ENCODE measurements at places on chromosomes 12 and 14.
A peak's percentile ranks its signal among the peaks of the same experiment; 100 is the strongest.

GRCh38 chr12:101599311-101599710, 4.5 kb downstream of the MYBPC1 start:
- DNase-seq = no peak

GRCh38 chr14:28242895-28243294, 523.7 kb upstream of the FOXG1 start:
- no peak for DNase-seq

- DNase-seq = no peak
These were observed 121.4 kb downstream of the RGS6 start for GRCh38 chr14:72053651-72054050.

DNA sequence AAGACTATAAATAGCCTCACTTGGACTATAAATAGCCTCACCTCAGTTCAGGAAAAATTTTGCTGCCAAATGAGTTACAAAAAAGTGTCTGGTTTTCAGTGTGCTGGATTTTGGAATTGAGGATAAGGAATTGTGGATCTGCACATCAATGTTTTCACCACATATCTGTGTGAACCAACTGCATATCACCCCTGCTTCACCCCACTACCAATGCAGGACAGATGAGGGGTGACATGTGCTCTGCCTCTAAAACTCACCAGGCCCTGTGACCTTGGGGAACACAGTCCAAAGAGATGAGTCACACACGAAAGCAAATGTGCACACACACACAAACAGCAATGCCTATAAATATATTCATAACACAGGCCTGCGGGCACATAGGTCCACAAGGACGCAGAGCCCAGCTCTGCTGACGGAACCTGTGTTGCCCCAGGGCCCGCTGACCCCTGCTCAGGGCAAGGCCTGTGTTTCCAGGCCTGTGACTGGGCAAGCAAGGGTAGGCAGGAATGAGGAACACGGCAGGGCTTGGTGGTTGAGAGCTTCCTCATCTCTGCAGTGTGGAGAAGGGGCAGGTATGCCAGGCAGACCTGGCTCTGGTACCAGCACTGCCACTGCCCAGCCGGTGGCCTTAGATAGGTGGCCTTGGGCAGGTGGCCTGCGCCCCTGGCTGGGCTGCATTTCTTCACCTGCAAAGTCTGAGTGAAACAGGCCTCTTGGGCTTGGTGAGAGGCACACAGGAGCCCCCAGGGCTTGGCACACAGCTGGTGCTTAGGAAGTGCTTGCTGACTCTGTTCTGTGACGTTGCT, 82.4 kb downstream of the ARL6IP4 start:
- peak; percentile 12 for DNase-seq

GRCh38 chr12:94148739-94149118, 352 bp downstream of the PLXNC1 start:
- no peak for DNase-seq

DNA sequence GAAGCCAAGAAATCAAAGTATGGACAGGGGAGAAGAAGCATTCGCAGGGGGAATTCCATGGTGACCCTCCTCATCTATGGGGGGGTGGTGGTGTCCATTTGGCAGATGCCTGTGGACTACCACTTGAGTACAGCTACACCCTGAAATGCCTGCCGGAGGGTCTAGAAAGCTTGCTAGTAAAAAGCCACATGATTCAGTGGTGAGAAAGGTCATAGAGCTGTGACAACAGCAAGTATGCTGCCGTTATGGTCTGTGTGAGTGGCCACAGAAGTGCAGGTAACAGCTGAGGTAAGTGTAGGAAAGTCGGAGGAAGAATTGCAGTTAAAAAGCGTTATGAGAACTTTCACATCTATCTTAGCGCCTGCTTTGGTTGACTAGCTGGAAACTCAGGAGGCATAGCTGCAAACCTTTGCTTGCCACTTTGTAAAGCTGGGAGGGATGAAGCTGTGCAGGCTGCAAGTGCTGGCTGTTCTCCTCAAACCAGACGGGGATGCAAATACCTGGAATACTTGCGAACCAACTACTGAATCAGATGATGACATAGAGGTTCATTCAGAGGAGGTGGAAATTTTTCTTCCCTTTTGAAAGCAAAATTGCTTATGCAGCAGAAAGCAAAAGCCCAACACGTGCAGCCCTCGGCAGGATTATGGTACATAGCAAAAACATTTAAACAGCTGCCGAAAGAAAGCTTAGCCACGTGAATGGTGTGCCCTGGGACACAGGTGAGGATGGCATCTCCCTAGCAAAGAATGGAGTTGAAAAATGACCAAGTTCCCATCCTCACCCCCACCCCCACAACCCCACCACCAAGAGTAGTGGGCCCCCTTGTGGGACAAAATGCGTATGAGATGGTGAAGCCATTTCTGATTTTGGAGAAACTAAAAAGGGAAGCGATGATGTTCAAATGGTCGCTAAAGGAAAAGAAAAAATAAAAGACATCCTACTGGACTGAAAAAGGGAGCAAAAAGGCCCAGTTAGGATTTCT, 287.0 kb downstream of the RERGL start:
- no peak for DNase-seq

GRCh38 chr12:111408686-111409402, 3.1 kb downstream of the SH2B3 start:
- no peak for DNase-seq

GRCh38 chr12:22797701-22798100, 172.7 kb downstream of the ETNK1 start:
- DNase-seq = no peak

DNA sequence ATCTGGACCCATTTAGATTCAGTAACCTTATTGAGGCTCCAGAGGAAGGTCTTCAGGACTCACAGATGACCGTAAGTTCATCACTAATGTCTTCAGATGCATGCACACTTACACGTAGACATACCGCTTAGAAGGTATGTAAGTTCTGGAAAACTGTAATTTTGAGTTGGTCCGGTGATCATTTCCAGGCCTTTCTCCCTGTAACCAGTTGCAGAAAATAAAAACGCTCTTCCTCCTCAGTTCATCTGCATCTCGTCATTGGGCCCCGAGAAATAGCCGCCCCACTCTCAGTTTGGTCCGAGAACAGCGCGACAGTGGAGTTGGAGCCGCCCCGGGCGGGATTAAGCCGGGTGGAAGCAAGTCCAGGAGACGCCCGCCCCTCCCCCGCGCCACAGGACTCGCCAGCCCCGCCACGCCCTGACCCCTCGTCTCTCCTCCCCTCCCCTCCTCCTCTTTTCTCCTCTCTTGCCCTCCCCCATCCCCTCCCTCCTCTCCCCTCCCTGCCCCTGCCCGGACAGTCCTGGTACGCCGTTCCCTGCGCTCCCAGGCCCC, 83.7 kb downstream of the TNFAIP2 start:
- no peak for DNase-seq

GRCh38 chr14:24699052-24699451, 65.1 kb upstream of the GZMB start:
- no peak for DNase-seq

DNA sequence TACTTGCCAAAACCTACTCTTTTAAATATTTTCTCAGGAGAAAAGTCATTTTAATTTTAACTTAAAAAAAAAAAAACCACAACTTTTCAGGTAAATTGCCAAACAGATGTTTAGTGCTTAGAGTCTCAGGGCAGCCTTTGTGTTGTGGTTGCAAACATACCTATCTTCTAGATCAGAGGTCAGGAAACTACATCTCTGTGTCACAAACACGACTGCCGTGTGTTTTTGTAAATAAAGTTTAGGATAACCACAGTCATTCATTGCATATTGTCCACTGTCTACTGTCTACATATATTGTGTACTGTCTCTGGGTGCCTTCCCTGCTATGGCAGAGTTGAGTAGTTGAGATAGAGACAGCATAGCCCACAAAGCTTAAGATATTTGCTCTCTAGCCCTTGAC, 48.9 kb downstream of the DYRK2 start:
- DNase-seq = no peak

DNA sequence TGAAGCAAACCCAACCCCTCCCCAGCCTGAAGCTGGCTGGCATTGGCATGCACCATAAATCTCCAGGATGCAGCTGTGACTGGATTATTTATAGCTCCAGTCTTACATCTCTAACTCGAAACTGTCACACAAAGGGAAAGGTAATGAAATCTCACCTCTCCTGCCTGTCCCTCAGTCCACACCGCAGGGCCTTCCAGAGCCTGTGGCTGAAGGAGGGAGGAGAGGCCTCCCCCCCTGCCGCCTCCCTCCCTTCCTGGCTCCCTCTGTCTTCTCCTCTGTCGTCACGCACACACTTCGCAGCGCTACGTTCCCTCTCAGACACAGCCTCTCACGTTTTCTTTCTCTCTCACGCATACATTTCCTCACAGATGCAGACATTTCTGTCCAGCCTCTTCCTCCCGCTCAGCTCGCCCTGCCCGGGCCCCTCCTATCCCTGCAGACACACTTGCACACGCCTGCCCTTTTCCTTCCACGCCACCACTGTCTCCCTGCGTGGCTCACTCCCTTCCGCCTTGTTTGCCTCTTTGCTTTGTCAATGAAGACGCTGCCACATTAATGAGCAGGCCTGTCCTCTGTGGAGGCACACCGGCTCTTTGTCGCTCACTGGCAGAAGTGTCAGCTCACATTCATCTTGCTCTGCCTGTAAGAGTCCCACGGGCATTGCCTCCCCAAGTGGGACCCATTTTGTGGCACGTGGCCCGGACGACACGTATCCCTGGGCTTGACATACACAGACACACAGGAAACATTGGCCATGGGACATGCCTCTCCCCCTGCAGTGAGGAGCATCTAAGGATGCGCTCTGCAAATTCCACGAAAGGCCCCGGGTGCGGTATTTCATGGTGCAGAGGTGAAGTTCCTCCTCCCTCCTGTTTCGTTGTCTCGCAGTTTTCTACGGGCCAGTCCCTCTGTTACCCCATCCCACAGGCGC, 27.9 kb downstream of the IRF2BPL start:
- no peak for DNase-seq

- no peak for DNase-seq
These were observed 97.6 kb upstream of the DIO3 start for GRCh38 chr14:101463566-101464171.

GRCh38 chr14:99554184-99554583, 49.8 kb downstream of the CCDC85C start:
- no peak for DNase-seq

DNA sequence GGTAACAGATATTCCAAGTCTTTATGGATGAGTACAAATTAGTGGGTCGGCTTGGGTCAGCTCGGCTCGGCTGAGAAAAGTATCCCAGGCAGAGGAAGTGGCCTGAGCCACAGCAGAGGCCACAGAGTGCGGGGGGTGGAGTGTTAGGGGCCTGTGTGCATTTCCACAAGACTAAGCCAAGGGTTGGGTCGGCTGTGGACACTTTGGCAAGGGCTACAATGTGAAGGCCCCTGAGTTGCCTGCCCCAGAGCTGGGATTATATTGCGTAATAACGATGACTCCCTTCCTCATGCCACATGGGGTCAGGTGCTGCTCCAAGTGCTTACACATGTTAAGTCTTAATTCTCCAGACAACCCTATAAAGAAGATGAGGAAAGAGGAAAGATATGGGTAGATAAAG, 11.4 kb downstream of the EVL start:
- DNase-seq = no peak

DNA sequence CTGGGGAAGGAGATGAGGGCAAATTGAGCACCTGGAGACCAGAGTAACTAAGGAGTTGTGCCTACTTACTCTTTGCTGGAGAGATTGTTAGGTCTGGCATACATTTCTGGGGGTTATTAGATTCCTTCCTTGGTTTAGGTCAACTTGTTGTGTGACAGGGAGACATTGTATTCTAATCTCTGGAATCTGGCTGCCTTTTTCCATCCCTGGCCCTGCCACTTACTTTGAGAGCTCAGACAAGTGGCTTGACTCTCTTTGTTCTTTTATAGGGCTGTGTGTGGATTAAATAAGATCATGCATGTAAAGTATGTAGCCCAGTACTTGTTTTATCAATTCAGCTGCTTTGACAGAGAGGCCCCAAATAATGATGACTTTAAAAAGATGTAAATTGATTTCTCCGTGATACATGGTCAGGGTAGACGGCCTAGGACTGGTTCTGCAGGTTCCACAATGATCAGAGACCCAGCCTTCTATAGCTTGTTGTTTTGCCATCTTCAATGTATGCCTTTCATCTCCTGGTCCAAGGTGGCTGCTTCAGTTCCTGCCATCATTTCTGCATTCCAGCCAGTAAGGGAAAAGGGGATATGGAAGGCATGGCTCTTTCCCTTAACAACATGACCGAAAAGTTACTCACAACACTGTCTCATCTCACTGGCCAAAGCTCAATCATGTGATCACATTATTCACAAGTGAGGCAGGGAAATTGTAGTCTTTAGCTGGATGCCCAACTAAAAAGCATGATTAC, 72.6 kb downstream of the CHST11 start:
- no peak for DNase-seq

DNA sequence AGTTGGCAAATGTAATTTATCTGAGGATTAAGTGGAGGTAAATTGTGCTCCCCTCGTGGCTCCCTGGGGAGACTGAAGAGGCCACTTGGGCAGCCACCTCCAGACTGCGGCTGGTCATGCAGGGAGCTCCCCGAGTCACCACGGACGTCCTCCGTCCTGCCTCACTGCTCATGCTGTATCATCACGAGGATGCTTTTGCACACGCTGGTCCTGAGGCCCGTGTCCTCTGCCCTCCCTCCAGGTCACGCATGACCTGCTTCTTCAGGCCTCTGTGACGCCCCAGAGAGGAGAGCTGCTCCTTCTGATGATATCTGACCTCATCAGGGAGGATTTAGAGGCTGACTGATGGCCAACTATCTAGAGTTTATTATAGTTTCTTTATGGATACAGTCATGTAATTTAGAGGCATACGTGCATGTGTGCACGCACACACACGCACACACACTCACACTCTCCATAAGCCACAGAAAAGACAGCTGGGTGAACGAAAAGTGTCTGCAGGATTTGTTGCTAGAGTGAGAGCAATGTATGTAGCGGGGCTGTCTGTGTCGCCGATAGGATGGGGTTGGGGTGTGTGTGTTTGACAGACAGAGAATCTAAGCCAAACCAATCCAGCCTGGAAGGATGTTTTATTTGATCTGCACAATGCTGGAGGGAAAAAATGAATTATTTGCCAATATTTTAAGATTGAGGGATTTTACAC, 160.0 kb downstream of the ADGRD1 start:
- DNase-seq = no peak

- DNase-seq = peak; percentile 19
These were observed 788 bp downstream of the DDHD1 start for GRCh38 chr14:53152184-53152886.

DNA sequence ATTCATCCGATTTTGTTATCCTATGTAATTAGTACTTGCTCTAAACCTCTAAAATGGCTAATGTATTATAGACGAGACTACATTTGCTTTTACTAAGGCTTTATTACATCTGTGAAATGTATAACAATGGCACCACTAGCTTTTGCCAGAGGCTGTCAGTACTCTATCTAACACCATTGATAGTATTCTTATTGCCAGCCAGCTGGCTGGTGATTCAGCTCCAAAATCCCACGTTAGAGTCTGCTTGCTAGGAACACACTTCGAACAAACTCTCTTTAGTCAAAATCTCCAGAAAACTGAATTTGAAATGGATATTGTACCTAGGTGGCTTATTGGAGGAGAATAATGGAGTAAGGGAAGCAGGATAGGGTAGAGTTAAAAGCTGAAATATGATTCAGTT, 839.2 kb downstream of the SLC6A15 start:
- DNase-seq = no peak

- DNase-seq = no peak
These were observed 87.2 kb downstream of the CEP83 start for GRCh38 chr12:94372461-94372860.

All from HS-27A (cell line).